ENCODE measurements at places on chromosomes 4 and X.

DNA sequence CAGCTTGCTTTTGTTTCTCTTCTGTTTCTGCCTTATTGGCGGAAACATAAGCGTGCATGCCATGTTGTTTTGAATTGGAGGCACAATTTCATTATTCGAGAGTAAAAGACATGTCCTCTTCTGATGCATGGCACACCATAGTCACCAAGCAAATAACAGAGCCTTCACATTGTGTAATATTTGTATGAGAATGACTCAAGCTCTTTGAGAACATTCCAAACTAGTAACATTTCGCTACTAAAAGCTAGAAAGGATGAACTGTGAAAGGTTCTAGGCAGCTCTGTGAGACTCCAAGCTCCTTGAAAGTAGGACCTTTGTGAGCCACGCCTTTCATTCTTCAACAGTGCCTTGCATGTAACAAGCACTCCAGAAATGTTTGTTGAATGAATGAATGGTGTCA lies 9.2 kb upstream of the ANXA3 start:
- no peak for DNase-seq

DNA sequence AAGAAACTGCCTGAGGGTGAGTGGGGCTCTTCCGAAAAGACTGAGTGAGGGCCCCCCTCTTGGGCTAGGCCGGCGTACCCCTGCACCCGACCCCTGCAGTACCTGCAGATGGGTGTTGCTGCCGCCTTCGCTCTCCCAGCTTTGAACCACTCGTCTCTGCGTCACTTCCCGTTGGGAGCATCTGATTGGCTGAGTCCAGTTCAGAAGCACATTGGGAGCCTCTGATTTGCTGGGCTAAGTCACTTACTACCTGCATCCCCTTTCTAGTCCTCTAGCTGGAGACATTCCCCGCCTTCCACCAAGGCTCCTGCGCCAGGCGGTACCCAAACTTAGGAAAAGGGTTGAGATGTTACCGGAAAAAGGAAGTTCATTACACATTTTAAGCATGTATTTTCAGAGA lies 20.4 kb upstream of the WWC2 start:
- DNase-seq, result no peak

DNA sequence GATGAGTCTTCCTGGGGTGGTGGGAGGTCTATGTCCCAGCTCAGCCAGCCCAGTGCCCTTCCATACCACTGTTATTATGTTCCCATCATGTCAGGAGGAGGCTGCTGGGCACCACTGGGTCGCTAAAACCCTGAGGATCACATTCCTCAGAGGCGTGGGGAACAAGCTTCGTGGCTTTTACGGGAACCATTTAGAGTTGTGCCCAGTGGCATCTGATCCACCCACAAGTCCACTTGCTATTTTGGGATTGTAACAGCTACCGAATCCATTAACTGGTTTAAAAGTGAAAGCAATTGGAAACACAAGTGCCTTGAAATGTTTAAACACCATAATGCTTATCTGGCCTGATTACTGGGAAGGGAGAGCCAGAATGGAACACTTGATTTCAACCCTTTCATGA lies 13.1 kb upstream of the CCKAR start:
- no peak for DNase-seq

DNA sequence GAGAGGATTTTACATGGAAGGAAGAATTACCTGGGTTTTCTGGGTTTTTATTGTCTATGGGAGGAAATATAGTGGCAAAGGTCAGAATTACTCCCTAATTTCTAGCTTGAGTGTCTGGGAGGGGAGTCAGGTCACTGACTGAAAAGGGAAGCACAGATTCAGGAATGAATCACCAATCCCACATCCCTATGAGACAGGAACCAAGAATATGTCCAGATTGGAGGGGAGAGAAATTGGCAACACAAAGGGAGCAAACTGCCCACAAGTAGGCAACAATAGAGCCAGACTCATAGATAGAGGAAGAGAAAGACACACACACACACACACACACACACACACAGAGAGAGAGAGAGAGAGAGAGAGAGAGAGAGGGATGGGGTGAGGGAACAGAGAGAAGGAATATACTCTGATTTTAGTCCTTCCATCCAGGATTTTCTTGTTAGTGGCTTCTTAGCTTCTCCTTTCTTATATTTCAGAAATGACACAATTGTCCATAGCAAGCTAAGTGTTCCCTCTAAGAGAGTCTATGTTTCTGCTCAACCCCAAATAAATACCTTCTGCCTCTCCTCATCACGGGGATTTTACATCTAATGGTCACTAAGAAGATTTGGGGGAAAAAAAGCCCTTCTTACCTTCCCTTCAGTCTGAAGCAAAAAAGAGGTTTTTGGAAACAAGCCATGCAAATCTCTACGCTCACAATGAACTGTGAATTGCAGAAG lies 12.0 kb downstream of the P2RY10 start:
- DNase-seq, result no peak

GRCh38 chr4:42627885-42628646 lies 28.8 kb downstream of the ATP8A1 start:
- no peak for DNase-seq

GRCh38 chr4:151850791-151851213 lies 90.0 kb upstream of the GATB start:
- DNase-seq, result no peak

DNA sequence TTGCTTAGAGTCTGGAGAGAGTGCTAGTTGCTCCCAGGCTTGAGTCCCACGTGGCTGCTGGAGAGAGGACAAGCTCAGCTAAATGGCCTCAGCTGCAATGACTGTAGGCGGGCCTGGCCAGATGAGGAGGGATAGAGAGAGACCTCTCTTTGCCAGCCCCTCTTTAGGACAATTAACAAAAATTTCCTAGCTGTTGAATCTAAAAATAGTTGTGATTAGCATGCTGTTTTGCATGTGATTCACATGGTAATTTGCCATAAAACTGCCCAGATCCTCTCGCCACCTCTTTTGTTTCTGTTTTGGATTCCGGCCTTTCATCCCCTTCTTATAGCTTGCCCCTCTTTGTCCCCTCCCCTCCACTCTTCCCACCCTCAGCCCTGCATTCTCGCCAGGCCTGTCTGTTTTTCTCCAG lies 28.9 kb upstream of the PRPS1 start:
- DNase-seq, result no peak

DNA sequence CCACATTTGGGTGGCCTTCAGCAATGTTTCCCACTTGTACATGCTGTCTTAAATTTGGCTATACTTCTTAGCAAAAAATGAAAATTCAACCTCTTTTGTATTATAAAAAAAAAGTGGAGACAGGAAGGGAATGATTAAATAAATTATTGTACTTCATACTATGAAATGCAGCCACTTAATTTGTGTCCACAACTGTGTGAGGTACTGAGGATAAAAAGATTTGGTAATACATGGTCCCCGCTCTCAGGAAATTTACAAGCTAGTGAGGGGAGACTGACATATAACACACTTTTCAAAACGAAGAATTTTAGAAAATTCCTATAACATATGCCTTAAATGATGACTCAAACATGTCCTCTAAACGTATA lies 105.0 kb downstream of the HNRNPD start:
- DNase-seq, result no peak

- DNase-seq, result no peak
These were observed 7.2 kb downstream of the OCIAD2 start for GRCh38 chr4:48899432-48899749.

GRCh38 chr4:93983140-93983539 lies 154.6 kb downstream of the ATOH1 start:
- DNase-seq, result no peak

DNA sequence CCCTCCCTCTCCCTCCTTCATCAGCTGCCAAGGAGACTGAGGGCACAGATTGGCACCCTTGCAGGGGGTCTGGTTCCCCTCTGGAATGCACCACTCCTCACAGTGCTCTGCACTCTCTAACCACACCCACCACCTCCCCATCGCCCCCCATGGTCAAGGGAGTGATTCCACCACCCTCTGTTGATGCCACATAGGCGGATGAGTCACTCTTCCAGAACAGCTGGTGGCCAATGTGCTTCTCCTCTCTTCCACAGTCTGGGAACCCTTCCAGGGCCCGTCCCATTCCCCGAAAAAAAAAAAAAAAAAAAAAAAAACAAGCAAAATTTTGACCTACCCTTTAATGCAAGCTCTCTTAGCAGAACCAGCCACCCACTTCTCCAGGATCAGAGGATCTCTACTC lies 341.3 kb upstream of the KLF3 start:
- DNase-seq, result no peak

- DNase-seq, result no peak
These were observed 16.5 kb upstream of the MXRA5 start for GRCh38 chrX:3362956-3363355.

GRCh38 chr4:89836897-89837384 lies at the start of gene SNCA:
Gene SNCA, minus strand, starts transcription at chr4:89837161. Its CDS starts 1,494 bp downstream, at chr4:89835667.
- DNase-seq, result no peak

- DNase-seq, result no peak
These were observed 103.7 kb downstream of the RBM47 start for GRCh38 chr4:40525752-40526598.

DNA sequence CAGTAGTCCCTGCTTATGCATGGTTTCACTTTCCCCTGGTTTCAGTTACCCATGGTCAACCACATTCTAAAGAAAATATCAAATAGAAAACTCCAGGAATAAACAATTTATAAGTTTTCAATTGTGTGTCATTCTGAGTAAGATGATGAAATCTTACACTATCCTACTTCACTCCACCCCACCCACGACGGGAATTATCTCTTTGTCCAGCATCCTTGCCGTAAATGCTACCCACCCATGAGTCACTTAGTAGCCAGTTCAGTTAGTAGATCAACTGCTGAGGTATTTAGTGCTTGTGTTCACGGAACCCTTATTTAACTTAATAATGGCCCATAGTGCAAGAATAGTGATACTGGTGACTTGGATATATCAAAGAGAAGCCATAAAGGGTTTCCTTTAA lies 91.4 kb downstream of the KLHL13 start:
- DNase-seq, result no peak

DNA sequence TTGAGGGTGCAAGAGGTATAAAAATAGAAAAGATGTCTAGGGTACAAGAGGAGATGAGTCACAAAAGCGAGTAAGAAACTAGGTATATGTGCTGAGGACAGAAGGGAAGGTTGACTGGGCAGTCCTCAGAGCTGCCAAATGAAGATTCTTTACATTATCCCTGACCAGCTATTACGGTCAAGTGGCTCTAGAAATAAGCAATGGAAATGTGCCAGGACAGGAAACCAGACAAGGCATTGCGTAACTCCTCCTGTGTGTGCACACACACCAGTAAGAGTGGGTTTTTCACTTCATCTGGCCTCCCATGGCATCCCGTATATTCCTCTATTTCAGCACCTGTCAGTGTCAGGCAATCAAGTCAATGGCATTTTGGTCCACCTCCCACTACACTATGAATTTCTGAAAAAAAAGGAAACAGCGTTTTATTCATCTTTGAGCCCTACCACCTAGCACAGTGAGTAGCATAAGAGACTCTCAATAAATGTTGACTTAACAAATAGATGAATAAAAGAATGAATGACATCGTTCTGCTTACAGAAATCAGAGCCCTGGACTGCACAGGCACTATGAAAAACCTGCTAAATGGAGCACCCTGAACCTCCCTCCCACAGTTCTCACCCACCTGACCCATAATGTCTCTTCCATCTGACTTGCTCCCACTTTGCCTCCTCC lies 62.6 kb upstream of the KLF3 start:
- no peak for DNase-seq

DNA sequence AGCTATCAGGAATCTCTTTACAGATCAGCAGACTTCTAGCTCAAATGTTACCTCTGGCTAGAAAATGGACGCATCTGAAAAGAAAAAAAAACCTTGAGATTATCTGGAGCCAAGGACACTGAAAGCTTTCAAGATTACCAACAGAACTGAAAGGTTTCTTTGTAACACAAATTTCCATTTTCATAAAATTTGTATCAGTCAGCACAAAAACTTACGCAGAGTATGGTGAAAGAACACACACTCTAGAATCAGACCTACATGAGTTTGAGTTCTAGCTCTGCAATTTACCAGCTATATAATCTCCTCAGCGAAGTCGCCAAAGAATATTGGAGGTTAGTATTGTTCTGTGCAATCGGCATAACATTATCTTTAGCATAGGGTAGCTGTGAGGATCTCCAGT lies 1.8 kb downstream of the TAB3 start:
- DNase-seq, result no peak
